CD8-positive, alpha-beta T cell (primary cell): ENCODE measurements at places on chromosomes 1 and 21. TPM values are rescaled to one million over a fixed set of nuclear protein-coding genes. Genes with fewer than 3 reads are reported as not detected.

STUM gene
- total RNA-seq, result not detected

LYPD8 gene
- total RNA-seq, result not detected

OR2T10 gene
- not detected for total RNA-seq

KRTAP10-9 gene
- total RNA-seq, result not detected

OR2W3 gene
- total RNA-seq, result not detected

LAMB3 gene
- total RNA-seq, result not detected

CACNA1E gene
- not detected for total RNA-seq

RRP15 gene
- 16.1 TPM for total RNA-seq

PCAT6 gene
- 0.92 TPM for total RNA-seq

SAMD13 gene
- total RNA-seq, result not detected

HES3 gene
- not detected for total RNA-seq

SPRR2F gene
- not detected for total RNA-seq

PFDN2 gene
- total RNA-seq, result 64.7 TPM

DPT gene
- not detected for total RNA-seq

PTPRU gene
- total RNA-seq, result not detected
